Activated naive CD4-positive, alpha-beta T cell treated with anti-CD3 and anti-CD28 coated beads, Interleukin-2, amount 50 U/mL, for 72 hours (primary cell): ENCODE measurements at places on chromosomes 11 and 22. TPM values are rescaled to one million over a fixed set of nuclear protein-coding genes. Genes with fewer than 3 reads are reported as not detected.

Gene ADM
- total RNA-seq: 33.6 TPM

Gene LARGE2
- total RNA-seq: 0.62 TPM

Gene RASL10A
- total RNA-seq: 0.20 TPM

Gene KCTD14
- 0.23 TPM for total RNA-seq

Gene OR8K3
- total RNA-seq: not detected

Gene PSMC3
- total RNA-seq: 134 TPM

Gene MMP12
- not detected for total RNA-seq

Gene GALNT18
- 19.2 TPM for total RNA-seq

Gene GP1BB
- total RNA-seq: not detected

Gene SHANK3
- 0.66 TPM for total RNA-seq

Gene FOLR1
- not detected for total RNA-seq

DNA sequence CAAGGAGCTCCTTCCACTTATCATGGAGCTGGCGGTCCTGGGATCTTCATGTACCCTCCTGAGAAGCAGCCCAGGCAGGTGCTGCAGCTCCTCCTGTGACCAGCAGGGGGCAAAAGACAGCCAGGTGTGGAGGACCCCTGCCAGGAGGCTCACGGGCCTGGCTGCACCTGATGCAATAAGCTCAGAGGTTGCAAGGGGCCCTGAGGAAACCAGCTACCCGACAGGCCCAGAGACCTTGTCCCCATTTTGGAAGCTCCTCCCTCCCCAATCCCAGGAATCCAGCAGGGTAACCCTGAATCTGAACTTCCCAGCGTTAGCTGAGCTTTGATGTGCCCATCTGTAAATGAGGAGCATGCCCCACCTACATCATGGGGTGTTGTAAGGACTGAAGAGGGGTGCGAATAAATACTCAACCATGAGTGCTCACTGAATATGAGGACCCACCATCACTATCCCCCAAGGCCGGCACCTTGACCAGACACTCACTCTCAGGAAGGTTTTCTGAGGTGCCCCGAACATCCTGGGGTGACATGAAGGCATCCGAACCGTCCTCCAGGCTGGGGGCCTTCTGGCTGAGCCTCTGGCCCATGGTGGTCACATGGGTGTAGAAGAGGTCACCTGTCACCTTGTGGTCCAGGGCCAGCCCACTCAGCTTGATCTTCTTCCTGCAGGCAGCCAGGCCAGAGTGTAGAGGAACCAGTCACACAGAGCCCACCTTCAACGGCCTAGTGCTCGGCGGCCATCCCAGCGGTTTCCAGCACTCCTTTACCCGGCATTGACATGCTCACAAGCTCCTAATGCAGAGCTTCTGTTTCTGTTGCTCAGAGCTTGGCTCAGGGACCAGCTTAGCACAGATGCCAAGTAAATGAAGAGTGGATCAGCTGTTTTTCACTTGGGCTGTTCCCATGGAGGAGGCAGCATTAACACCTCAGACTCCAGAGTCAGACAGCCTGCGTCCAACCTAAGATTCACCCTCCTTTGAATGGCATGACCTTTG, 21.7 kb downstream of the SLC43A1 start:
- DNase-seq: peak; percentile 75

- no peak for DNase-seq
These were observed 195.9 kb downstream of the SNX19 start for GRCh38 chr11:130720232-130721022.

GRCh38 chr11:113234888-113235287, 79.5 kb upstream of the TTC12 start:
- no peak for DNase-seq

DNA sequence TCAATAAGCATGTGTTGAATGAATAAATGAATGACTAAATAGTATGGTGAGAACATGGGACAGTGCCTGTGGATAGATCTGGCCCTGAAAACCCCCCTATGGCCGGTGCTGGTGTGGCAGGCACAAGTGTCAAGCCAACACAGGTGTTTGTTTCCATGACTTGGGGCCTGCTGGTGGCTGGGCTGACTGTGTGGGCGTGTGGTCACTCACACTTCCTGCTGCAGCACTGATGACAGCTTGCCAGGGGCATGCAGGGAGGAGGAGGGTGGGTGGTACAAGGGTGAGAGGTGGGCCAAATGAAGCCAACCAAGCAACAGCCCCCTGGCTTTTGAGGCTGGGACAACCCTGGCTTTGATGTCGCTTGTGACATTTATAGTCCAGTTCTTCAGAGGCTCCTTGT, 30.3 kb upstream of the ABCC8 start:
- no peak for DNase-seq

DNA sequence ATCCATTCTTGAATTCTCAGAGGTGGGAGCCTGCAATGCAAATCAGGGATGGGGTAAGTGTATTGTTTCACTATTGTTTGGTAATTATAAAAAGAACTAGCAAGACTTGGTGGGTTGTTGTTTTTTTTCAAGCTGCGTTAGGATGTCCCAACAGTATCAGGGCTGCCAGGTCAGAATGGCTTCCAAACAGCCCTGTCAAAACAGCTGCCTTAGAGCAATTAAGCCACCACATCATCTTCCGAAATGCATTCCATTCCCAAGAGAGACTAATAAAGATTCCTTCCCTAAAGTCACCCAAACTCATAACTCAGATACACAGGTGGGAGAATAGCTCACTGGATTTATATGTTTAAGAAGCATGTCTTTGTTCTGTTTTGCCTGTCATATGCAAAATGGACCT, 23.5 kb downstream of the BBOX1 start:
- no peak for DNase-seq

GRCh38 chr11:18294862-18295261, 27.1 kb downstream of the HPS5 start:
- no peak for DNase-seq

DNA sequence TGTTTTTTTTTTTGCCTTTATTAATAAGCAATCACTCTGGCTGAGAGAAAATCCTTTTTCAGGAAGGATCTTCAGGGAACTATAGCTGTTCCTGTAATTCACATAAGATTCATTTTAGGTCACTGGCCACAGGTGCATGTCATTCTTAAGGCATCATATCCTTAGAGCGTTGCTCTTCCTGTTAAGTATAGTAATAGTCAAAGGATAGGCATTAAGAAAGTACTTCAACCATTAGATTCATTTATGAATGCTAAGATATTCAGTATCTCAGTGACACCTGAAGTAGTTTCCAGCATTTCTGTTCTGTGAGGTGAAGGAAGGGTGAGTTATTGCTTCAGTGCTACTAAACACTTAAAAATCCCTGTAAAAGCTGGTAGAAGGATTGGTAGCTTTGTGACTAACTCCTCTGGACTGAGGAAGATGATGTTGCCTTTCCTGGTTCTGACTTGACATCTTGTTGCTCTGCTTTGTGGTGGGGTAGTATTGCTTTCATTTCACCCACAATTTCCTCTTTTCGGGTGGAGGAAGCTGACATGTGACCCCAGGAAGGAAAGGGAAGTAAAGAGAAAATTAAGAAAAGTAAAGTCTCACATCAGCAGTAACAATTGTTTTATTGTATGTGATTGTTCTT, 34.7 kb downstream of the RNF169 start:
- DNase-seq: no peak

GRCh38 chr11:131744847-131745246, 374.4 kb downstream of the NTM start:
- no peak for DNase-seq

DNA sequence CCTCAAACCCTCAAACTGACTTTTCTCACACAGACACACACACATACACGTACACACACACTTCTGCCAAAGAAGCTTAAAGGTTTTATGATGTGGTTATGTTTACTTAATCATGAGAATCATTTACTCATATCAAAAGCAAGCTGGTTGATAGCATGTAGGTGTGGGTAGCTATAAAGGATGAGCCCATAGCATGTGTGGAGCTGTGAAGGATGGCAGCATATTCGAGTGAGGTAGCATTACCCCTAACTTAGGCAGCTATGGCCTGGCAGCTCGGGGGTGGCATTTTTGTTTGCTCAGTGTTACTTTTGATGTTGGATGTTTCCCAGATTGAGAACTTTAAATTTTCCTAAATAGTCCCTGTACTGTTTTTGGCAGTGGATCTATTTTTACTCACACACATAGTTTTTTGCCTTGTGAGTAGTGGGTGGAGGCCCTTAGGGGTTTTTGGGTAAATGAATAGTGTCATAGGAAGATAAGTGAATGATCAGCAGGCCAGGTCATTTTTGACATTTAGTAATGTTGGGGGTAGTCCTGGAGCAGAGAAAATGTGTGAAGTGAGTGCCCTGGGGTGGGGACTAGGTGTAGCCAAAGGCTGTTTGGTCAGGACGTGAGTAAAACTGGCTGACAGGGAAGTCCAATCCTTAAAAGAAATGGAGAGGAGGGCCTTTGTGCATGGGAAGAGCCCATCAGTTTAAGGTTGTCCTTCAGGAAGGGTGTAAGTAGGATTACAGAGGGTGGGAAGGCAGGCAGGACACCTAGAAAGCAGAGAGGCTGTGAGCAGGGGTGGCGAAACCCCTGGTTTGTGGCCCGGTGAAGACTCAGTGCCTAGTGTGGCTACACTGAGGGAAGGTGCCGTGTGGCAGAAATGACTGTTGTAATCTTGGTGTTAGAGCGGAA, 7.1 kb downstream of the YWHAH start:
- peak; percentile 46 for DNase-seq

DNA sequence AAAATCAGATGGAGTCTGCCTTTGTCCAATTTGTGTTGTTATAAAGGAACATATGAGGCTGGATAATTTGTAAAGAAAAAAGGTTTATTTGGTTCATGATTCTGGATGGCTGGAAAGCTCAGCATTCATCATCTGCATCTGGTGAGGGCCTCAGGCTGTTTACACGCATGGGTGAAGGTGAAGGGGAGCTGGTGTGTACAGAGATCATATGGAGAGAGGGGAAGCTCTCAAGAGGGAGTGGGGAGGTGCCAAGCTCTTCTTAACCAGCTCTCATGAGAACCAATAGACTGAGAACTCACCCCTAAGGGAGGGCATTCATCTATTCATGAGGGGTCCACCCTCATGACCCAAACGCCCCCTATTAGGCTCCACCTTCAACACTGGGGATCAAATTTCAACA, 40.0 kb downstream of the NEU3 start:
- no peak for DNase-seq

GRCh38 chr22:39490135-39490798, 11.8 kb upstream of the MIEF1 start:
- DNase-seq: peak; percentile 66

GRCh38 chr22:23256986-23257888, 76.9 kb downstream of the BCR start:
- DNase-seq: no peak

GRCh38 chr11:104661471-104661870, 236.8 kb downstream of the CASP12 start:
- no peak for DNase-seq

DNA sequence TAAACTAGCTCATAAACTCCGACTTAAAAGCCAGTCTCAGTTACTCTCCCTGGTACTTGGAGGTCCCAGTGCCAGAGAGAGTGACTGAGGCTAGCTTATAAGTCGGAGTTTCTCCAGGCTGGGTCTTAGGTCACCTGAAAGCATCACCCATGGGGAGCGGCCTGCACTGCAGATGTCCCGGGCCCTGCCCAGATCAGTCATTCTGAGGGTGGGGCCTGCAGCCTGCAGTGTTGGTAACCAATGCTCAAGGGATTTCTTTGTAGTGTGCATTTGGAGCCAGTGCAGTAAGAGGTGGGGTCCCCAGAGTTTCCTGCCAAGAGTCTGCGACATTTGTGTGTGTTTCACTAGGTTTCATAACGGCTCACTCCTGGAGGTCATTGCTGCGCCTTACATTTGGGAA, 14.8 kb downstream of the TAB1 start:
- no peak for DNase-seq

- no peak for DNase-seq
These were observed 851.1 kb upstream of the FAT3 start for GRCh38 chr11:91373497-91373896.

DNA sequence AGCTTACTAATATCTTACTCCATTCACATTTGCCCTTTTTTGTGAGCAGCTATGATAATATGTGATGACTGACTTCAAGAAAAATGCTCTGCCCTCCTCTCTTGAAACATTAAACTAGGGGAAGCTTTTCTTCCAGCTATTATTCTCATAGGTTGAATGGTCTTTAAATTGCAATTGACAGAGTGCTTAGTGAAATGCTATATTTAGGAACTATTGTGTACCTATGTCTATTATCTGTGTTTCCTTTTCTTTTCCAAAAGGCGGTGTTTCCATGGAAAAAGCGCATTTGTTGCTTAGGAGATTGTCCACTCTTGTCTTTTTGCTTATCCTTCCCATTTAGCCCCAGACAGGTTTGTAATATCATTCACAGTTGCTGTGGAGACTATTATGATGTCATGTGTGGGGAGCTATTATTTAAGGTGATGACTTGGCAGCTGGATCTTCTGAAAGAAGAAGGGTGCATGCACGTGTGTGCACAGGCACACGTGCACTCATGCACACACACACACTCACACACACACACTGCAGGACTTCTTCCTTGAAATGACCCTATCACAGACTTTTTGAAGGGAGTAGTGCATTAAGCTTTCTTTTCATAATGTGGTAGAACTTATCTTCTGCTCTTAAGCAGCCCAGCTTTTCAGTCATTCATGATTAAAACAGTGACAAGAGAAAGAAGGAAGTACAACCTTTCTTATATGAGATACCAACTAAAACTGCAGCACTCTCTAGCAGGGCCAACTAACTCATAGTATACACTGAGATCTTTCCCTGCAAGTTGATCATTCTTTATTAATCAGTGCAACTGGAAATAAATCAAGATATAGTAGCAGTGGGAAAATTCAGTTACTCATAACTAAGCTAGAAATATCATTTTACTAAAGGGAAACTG, 340.8 kb upstream of the MTNR1B start:
- no peak for DNase-seq

DNA sequence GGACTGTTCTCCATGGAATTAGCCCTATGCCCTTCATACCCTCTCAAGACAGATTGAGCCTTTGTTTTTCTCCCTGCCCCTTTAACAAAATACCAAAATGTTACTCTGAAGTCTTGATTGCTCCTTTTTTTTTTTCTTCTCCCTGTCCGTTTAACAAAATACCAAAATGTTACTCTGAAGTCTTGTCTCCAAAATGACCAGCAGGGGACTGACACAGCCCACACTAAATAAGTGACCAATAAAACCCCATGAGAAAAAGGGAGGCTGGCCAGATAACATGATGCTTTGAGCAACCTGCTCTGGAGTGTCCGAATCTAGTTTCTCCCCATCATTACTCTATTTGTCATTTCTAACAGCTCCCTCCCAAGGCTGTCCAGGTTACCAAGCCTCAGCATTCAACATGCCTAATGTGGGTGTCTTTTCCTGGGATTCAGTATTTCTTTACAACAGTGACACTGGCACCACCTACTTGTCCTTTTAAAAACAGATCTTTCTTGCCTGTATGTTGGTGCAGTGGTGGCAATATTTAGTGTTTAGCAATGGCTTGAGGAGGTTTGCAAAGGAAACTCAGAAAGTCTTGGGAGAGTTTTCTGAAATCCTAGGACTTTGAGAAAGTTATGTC, 42.7 kb upstream of the SLC1A2 start:
- no peak for DNase-seq

DNA sequence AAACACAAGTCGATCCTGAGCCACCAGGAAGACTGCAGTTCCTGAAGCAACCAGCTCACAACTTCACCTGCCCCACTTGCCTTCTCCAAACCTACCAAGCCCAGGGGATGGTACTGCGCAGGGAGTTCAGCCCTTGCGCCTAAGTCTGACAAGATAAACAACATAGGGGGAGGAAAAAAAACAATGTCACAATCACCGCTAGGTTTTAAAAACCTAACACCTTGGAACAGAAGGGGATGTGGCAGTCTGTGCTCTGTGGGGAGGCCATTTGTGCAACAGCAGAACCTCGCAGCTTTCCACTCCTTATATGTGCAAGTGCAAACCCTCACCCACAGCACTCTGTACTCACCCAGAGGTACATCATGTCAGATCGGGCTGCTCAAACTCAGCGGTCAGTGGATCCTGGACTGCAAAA, 134.2 kb downstream of the RBFOX2 start:
- no peak for DNase-seq
